ENCODE measurements at places on chromosomes 4 and X.

GRCh38 chr4:154714339-154715040 is 29.3 kb upstream of the LRAT start:
- DNase-seq, result no peak

DNA sequence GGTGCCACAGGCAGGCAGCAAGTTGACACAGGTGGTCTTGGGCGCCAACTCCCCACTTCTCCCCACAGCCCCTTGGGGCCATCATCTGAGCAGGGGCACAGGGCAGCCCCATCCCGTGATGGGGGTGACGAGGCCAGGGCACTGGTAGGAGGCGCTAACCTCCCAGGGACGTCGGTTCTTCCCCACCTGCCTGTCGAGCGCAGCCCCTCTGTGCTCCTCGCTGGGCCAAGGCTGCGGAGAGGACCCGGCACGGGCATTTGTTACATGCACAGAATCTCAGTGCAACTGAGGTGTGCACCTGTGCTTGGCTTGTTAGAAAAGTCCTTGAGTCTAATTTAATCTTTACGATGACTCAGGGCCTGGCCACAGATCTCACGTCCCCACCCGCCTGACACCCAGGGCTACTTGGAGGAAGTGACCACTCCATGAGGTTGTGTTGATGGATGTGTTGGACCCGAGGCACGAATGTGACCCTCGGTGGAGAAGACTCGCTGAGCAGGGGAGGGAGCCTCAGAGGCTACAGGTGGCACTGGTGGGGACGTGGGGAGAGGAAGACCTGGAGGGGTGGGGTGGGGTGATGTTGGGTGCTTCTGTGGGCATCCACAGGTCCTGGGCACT is 3.1 kb upstream of the SH3TC1 start:
- DNase-seq, result no peak

GRCh38 chrX:29744966-29745365 is 470.4 kb upstream of the MAGEB2 start:
- no peak for DNase-seq

- DNase-seq, result no peak
These were observed at the start of gene PCDH10 for GRCh38 chr4:133148690-133149363. Gene PCDH10 (plus strand): TSS chr4:133149294. CDS start chr4:133150141, 847 bp downstream.

GRCh38 chrX:2561456-2561855 is 60.7 kb upstream of the DHRSX start:
- DNase-seq, result no peak

DNA sequence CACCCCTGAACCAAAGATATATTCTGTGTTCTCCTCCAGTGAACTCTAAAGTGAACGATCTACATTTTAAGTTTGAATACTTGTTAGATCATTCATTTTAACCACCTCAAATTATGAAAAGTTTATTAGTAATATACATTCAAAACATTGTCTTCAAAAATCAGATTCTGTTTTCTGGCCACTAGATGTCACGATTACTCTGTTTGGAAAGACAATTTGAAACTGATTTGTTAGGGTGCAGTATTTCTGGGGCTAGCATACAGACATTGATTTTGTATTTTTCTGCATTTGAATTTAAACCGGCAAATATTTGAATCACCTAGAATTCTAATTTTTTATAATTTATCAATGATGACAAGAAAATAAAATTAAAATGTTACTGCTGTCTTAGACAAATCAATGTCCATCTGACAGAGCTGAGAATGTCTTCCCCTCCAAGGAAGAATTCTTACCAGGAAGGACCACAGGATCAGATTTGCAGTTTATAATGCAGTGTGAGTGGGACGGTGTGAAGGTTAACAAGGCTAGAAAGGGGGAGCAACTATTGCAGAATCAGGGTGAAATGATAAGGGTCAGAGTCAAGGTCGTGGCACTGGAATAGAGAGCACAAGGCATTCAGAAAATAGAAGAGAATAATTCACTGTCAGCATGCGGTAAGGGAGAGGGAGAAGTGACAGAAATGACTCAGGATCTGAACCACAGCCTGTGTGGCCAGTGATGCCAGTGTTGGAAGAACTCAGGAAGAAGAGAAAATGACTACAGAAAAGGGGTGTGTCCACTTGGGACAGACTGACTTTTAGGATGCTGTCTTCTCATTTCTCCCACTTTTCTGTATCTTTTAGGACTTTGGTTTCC is 91.6 kb downstream of the ANXA10 start:
- DNase-seq, result no peak

- no peak for DNase-seq
These were observed 20.5 kb upstream of the TMEM192 start for GRCh38 chr4:165133150-165133549.

- no peak for DNase-seq
These were observed 379.8 kb downstream of the ZNF674 start for GRCh38 chrX:46165411-46165810.

GRCh38 chr4:75542824-75543223 is 13.0 kb upstream of the ODAPH start:
- no peak for DNase-seq

GRCh38 chr4:53552711-53553110 is 38.6 kb downstream of the LNX1 start:
- DNase-seq, result no peak

DNA sequence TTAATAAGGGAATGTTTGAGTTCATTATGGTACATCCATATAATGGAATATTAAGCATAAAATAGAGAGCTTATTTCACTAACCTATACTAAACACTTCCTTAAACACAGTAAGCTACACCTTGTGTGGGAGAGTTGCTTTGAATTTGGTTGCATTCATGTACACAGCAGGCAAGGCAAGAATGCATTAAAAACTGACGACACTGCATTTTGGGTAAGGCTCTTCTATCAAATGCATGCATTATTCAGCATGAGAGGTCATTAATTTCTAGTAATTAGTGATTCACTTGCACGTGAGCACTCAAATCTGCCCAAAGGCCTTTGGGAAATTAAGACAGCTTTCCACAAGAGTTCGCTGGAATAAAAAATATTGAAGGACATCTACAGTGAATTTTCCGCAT is 8.8 kb upstream of the C1GALT1C1 start:
- DNase-seq, result no peak

DNA sequence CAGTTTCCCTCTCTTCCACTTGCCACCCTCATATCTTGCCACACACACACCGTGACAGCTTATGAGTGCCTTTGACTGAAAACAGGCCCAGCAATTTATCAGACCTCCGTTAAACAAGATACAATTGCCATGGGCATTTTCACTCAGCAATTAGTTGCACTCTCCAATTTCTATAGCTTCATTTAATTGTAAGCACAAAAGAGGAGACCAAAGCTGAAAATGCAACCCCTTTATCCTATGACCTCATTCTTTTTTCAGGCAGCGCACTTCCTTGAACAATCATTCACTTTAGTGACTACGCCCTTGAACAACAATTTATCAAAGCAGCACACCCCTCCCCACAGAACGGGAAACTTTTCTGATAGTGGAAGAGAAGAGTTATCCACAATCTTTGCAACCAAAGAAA is 4.1 kb downstream of the POF1B start:
- no peak for DNase-seq

GRCh38 chr4:7360806-7361205 is 73.9 kb downstream of the PSAPL1 start:
- DNase-seq, result no peak

DNA sequence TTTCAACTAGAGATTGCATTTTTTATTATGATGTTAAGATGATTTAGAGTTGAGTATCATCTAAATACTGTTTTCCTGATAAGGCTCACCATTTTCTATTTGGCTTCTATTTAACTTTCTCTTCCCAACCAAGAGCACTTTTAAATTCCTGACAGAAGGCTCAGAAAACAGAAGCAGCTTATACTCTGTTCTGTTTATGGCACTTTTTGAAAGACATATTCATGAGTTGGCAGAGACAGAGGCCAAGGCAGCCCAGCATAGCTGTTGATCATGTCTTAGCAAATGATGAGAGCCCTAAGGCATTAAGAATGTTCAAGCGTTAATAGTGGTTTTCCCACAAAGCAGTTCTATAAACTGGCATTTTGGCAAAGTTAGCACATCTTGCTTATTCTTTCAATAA is 330.3 kb downstream of the TRAM1L1 start:
- DNase-seq, result no peak

- no peak for DNase-seq
These were observed 77.7 kb downstream of the OPHN1 start for GRCh38 chrX:68355629-68355920.

Data from activated CD4-positive, alpha-beta T cell treated with anti-CD3 and anti-CD28 coated beads, Interleukin-2, amount 50 U/mL, for 4 hours (primary cell).